ENCODE measurements at places on chromosomes 4 and X. TPM values are rescaled to one million over a fixed set of nuclear protein-coding genes. Genes with fewer than 3 reads are reported as not detected.

DNA sequence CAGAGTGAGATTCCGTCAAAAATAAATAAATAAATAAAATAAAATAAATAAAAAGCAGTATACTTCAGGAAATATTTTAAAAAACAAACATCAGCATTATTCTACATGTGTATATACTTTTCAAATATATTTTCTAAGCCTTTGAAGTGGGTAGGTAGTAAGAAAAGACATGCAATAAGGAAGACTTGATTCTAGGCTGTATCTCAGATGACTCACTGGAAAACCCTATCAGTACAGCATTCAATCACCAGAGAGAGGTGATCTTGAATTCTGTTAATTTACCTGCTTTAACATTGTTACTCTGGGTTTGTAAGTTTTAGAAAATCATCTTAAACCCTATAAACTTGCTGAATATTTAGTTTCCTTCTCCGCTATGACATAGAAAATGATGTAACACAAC, 106.6 kb upstream of the NAP1L5 start:
- H3K27ac ChIP-seq = peak overlapping the region; percentile 59
- H3K4me3 ChIP-seq = no peak overlapping the region
- DNase-seq = no peak

Gene CNKSR2
- polyA plus RNA-seq = 1.6 TPM

- no peak overlapping the region for H3K4me3 ChIP-seq
- no peak overlapping the region for H3K27ac ChIP-seq
- no peak for DNase-seq
- H3K27me3 ChIP-seq = no peaks in the 10 kb centered on the region
- no peaks in the 10 kb centered on the region for H3K36me3 ChIP-seq
- H3K4me1 ChIP-seq = no peaks in the 10 kb centered on the region
Observed at GRCh38 chr4:75698162-75698962, 25.2 kb upstream of the G3BP2 start.

Gene MAP7D2
- 3.6 TPM for polyA plus RNA-seq

Gene DCAF4L1
- 0.09 TPM for polyA plus RNA-seq

Gene CXCL5
- 0.23 TPM for polyA plus RNA-seq

GRCh38 chrX:29488919-29489318, 726.4 kb upstream of the MAGEB2 start:
- no peak overlapping the region for H3K27ac ChIP-seq
- no peaks in the 10 kb centered on the region for H3K36me3 ChIP-seq
- H3K4me3 ChIP-seq = no peak overlapping the region
- no peak for DNase-seq

DNA sequence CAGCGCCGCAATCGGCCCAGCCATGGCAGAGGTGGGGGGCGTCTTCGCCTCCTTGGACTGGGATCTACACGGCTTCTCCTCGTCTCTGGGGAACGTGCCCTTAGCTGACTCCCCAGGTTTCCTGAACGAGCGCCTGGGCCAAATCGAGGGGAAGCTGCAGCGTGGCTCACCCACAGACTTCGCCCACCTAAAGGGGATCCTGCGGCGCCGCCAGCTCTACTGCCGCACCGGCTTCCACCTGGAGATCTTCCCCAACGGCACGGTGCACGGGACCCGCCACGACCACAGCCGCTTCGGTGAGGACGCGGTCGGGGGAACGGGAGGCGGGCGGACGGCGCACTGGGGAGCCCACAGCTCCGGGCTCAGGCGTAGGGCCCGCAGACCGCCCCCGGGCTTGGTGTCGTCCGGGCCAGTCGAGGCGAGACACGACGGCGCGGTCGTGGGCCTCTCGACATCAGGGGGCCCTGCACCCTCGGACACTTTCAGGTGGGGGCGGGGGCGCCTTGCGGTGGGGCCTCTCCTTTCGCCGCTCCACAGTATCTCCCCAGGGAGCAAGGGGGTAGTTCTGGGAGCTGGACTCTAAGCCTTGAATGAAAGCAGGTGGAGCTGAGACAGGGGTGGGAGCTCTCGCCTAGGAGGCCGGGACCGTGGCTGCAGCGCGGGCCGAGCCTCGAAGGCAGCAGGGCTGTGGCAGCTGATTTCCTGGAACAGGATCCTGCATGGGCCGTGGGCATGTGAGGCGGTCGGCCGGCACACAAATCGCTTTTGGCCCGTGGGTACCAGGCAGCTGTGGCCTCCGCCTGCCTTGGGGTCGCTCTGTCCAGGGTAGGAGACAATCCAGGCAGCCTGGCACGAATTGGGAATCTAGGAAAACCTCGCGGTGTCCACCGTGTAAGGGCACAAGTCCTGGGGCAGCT, 722 bp downstream of the FGF16 start:
- H3K4me3 ChIP-seq = no peak overlapping the region
- no peaks in the 10 kb centered on the region for H3K4me1 ChIP-seq
- no peak for DNase-seq
- no peaks in the 10 kb centered on the region for H3K36me3 ChIP-seq
- H3K27ac ChIP-seq = no peak overlapping the region
- peaks cover 15% of the 10 kb centered on the region for H3K27me3 ChIP-seq

DNA sequence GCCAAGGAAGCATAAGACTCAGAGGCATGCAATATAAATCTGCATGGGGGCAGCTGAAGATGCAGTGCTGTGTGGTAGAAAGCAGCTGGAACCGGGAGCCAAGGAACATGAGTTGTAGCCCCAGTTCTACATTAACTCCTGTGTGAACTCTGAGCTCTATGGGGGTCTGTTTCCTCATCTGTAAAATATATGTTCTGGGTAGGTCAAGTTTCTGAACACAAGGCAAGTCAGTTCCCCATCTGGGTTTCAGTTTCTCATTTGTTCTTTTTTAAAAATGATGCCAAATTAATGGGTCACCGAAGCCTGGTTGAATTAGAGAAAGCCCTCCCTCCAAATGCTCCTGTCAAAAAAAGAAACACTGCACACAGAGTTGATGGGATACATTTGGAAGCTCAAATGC, 24.0 kb downstream of the UNC5C start:
- DNase-seq = no peak
- no peaks in the 10 kb centered on the region for H3K4me1 ChIP-seq
- H3K27ac ChIP-seq = no peak overlapping the region

- H3K4me1 ChIP-seq = peaks cover 24% of the 10 kb centered on the region
- H3K27me3 ChIP-seq = no peaks in the 10 kb centered on the region
- H3K27ac ChIP-seq = peak overlapping the region; percentile 55
Observed at GRCh38 chr4:105542039-105542438, 10.4 kb upstream of the ARHGEF38 start.

DNA sequence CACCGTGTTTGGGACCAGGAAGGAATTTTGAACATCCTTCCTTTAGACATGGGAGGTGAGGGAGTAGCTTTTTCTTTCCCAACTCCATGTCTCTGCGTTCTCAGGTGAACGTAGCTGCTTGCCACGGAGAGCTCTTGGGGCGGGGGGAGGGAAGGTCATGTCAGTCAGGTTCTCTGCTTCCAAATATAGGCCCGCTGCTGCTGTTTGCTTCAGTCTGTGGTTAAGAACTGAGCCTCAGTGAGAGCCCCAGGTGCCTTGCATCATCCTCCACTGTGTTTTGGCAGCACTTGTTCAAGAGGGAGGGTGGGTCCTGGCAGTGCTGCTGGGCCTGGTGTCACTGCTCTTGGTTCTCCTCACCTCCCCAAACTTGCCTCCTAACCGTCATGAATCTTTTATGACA, 46.5 kb downstream of the HADH start:
- H3K4me1 ChIP-seq = no peaks in the 10 kb centered on the region
- no peak for DNase-seq
- H3K36me3 ChIP-seq = no peaks in the 10 kb centered on the region
- no peaks in the 10 kb centered on the region for H3K27me3 ChIP-seq
- H3K4me3 ChIP-seq = no peak overlapping the region
- no peak overlapping the region for H3K27ac ChIP-seq

DNA sequence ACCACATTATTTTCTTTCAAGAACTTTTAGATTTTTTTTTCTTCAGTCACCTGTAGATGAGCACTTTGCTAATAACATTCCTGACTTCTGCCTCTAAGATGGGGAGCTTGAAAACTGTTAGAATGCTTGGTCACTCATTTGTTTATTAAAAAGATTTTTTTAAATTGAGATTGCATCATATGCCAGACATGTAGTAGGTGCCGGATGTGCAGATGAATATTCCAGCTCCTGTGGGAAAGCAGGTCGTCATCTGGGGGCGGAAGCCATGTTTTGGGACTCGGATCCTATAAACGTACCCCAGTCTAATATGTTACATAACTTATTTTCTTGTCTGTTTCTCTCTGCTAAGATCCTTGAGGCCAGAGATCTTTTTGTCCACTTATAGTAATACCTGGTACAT, 236.8 kb downstream of the ARHGAP10 start:
- H3K27ac ChIP-seq = no peak overlapping the region
- H3K4me3 ChIP-seq = no peak overlapping the region
- DNase-seq = no peak
- H3K27me3 ChIP-seq = no peaks in the 10 kb centered on the region
- no peaks in the 10 kb centered on the region for H3K36me3 ChIP-seq
- peaks cover 4% of the 10 kb centered on the region for H3K4me1 ChIP-seq

- no peak overlapping the region for H3K4me3 ChIP-seq
- H3K27me3 ChIP-seq = no peaks in the 10 kb centered on the region
- no peaks in the 10 kb centered on the region for H3K36me3 ChIP-seq
Observed at GRCh38 chr4:110294165-110294564, 95.8 kb upstream of the ELOVL6 start.

- no peak overlapping the region for H3K27ac ChIP-seq
- H3K4me1 ChIP-seq = no peaks in the 10 kb centered on the region
- H3K4me3 ChIP-seq = no peak overlapping the region
- no peaks in the 10 kb centered on the region for H3K36me3 ChIP-seq
- H3K27me3 ChIP-seq = no peaks in the 10 kb centered on the region
Observed at GRCh38 chrX:155857561-155857960, 23.6 kb upstream of the VAMP7 start.

- no peak overlapping the region for H3K27ac ChIP-seq
- no peaks in the 10 kb centered on the region for H3K36me3 ChIP-seq
- no peaks in the 10 kb centered on the region for H3K4me1 ChIP-seq
Observed at GRCh38 chr4:157527954-157528353, 307.4 kb downstream of the GRIA2 start.

- H3K27me3 ChIP-seq = no peaks in the 10 kb centered on the region
- H3K4me1 ChIP-seq = no peaks in the 10 kb centered on the region
- H3K36me3 ChIP-seq = peaks cover 14% of the 10 kb centered on the region
- no peak overlapping the region for H3K4me3 ChIP-seq
Observed at GRCh38 chr4:13577660-13578059, 33.4 kb upstream of the NKX3-2 start.

Gene FGB
- 0.59 TPM for polyA plus RNA-seq

- no peak overlapping the region for H3K4me3 ChIP-seq
- DNase-seq = peak; percentile 38
- H3K27me3 ChIP-seq = no peaks in the 10 kb centered on the region
- H3K4me1 ChIP-seq = peaks cover 16% of the 10 kb centered on the region
- H3K27ac ChIP-seq = no peak overlapping the region
- peaks cover 6% of the 10 kb centered on the region for H3K36me3 ChIP-seq
Observed at GRCh38 chr4:3529363-3529762, 2.9 kb downstream of the LRPAP1 start.

DNA sequence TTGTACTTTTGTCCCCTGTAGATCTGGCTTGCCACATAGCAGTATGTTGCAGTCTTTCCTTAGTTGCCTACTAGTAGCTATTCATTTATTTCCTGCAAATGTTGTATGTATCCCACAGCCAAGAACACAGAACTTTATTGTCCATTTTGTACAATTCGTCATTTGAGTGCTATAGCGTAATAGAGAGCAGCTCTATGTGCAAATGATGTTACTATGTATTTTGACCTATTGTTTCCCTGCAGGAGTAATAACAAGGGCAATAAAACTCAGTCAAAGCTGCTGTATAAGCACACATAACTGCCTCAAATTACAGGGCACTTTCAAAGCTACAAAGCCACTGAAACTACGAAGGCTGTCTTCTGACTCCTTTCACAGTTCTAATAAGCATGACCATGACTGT, 48.1 kb downstream of the NRK start:
- no peak overlapping the region for H3K4me3 ChIP-seq
- no peak for DNase-seq
- H3K27me3 ChIP-seq = peaks cover 14% of the 10 kb centered on the region
- no peaks in the 10 kb centered on the region for H3K36me3 ChIP-seq
- H3K4me1 ChIP-seq = no peaks in the 10 kb centered on the region

GRCh38 chr4:108561116-108561515, 59.3 kb upstream of the RPL34 start:
- H3K36me3 ChIP-seq = no peaks in the 10 kb centered on the region
- H3K4me3 ChIP-seq = no peak overlapping the region
- H3K27me3 ChIP-seq = no peaks in the 10 kb centered on the region
- H3K4me1 ChIP-seq = no peaks in the 10 kb centered on the region

Gene FATE1
- polyA plus RNA-seq = 0.07 TPM

Gene AMOT
- 2.8 TPM for polyA plus RNA-seq

GRCh38 chr4:189767941-189768340, 172.7 kb upstream of the FRG1 start:
- no peaks in the 10 kb centered on the region for H3K36me3 ChIP-seq
- no peaks in the 10 kb centered on the region for H3K27me3 ChIP-seq
- no peak overlapping the region for H3K4me3 ChIP-seq
- no peak overlapping the region for H3K27ac ChIP-seq
- no peaks in the 10 kb centered on the region for H3K4me1 ChIP-seq

- DNase-seq = no peak
- peaks cover 8% of the 10 kb centered on the region for H3K27me3 ChIP-seq
- no peak within 1 kb of the TSS for H3K27ac ChIP-seq
- H3K36me3 ChIP-seq = no peaks in the 10 kb centered on the region
- H3K4me3 ChIP-seq = peak within 1 kb of the TSS; percentile 23
- no peaks in the 10 kb centered on the region for H3K4me1 ChIP-seq
Observed at GRCh38 chr4:42396752-42397634, at the start of gene SHISA3. Gene SHISA3 (plus strand): TSS chr4:42397488. CDS start chr4:42398057, 569 bp downstream.

DNA sequence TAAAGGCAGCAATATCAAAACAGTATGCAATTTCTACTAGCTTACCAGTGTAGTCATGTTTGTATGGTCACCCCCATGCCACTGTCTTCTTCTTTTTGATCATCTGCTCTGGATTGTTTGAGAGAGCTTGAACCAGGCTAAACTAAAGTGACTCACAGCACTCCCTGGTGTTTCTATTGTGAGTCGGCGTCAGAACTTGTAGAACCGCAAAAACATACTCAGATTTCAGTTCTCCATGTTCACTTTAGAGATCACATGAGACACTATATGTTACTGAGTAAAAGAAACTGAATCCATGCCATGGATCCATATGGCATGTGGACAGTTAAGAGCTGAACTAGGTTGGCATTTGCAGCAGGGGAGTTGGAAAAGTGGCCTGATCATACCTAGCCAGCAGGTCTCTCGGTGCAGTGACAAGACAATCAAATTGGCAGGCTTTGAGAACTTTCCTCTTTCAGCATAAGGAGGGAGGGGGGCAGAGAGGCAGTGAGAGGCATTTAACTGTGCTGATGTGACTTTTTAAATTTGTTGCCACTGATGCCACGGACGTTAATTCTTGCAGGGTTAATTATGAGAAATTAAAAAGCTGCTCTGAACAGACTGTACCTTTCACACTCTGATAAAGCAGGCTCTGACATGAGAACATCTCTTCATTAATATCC, 88.4 kb downstream of the AFF2 start:
- no peaks in the 10 kb centered on the region for H3K4me1 ChIP-seq
- H3K27ac ChIP-seq = no peak overlapping the region
- no peaks in the 10 kb centered on the region for H3K36me3 ChIP-seq
- no peak overlapping the region for H3K4me3 ChIP-seq
- H3K27me3 ChIP-seq = no peaks in the 10 kb centered on the region
- no peak for DNase-seq

Gene SLITRK4
- 0.19 TPM for polyA plus RNA-seq

Measured in pancreas (tissue), 10 donors.